ENCODE measurements at places on chromosomes 13 and 19.

- no peak for DNase-seq
Observed at GRCh38 chr13:40074338-40074737, 418.9 kb downstream of the COG6 start.

DNA sequence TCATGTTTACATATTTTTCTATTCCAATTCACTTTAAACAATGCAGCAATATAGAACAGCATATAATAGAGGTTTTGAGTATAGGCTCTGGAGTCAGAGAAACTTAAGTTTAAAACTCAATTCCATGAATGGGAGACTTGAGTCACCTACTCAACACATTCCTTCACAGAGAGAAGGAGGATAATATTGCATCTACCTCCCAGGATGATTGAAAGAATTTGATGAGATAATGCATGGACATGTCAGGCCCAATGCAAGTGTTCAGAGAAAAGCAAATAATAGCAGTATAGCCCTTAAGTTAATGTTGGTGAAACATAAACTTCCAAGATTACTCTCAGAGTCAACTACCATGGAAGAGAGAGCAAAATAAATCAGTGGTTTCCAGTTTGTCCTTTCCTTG is 170.2 kb downstream of the DCLK1 start:
- DNase-seq = no peak

DNA sequence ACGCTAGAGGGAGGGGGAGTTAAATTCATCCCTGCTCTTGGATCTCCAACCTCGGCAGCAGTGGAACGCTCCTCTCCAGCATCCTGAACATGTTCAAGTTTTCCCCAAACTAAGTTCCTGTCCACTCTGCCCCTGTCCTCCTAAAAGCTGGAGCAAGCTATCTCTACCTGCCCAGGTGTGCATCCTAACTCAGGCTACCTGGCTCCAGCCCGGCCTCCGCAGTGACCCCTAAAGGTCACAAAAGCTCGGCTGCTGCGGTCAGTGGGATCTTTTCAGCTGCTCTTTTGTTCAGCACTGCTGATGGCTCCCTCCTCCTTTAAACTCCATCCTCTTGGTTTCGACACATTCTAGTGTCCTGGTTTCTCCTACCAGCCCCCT is 1.4 kb downstream of the DCUN1D2 start:
- no peak for DNase-seq

GRCh38 chr19:40443131-40443999 is 770 bp downstream of the SERTAD3 start:
- DNase-seq = peak; percentile 99

DNA sequence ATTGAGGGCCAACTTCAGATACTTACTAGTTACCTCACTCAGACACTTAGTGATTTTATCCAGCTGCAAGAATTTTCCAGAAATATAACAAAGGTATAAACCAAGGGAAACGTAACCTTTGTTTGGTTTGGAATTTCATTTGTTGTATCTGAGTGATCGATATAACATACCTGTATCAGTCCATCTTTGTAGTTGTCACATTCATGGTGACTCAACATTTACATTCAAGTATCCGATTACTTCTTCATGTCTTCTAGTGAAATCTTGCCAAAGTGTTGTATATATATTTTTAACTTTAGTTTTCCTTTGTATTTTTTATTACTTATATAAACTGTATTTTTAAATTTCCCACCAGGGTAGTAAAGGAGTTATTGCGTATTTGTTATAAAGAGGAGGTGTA is 16.9 kb upstream of the MYCBP2 start:
- no peak for DNase-seq
